ENCODE measurements at places on chromosomes 11 and 22.

DNA sequence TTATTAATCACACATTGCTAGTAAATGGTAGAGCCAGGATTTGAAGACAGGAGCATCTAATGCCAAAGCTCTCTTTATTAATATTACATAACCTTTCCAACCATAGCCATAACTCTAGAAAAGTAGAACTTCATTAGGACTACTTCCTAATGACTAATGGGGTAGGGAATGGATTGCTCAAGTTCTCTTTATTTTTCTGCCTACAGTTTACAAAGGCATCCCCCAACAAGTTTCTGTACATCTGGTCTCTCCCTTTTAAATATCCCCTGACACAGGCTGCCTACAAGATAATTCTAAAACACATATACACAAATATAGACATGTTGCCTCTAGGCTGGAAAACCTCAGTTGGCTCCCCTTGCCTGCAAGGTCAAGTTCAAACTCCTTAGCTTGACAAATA is 534.9 kb downstream of the SOX6 start:
- no peak overlapping the region for H3K4me3 ChIP-seq
- H3K4me1 ChIP-seq, result no peaks in the 10 kb centered on the region
- no peak overlapping the region for H3K27ac ChIP-seq
- H3K27me3 ChIP-seq, result peaks cover 11% of the 10 kb centered on the region
- no peaks in the 10 kb centered on the region for H3K36me3 ChIP-seq

DNA sequence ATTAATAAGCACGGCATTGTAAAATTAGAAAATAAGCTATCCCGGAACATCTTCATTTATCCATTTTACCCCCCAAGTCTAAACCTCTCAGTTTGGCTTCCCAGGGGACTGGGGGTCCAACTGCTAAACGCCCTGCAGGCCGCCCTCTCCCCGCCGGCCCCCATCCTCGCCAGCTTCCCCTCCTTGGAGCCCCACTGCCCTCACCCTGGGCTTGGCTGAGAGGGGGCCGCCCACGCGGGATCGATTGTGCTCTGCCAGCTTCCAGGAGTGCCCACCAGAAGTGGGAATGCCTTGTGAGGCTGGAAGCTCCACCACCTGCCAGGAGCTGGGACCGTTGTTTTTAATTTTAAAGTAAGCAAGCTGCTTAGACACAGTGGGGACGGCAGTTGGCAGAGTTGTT is 353.5 kb downstream of the TBC1D22A start:
- peaks cover 19% of the 10 kb centered on the region for H3K36me3 ChIP-seq
- H3K27ac ChIP-seq, result no peak overlapping the region
- no peaks in the 10 kb centered on the region for H3K27me3 ChIP-seq
- no peak overlapping the region for H3K4me3 ChIP-seq
- peaks cover 6% of the 10 kb centered on the region for H3K4me1 ChIP-seq
- DNase-seq, result no peak

- peaks cover under 1% of the 10 kb centered on the region for H3K4me1 ChIP-seq
- H3K27ac ChIP-seq, result no peak overlapping the region
- H3K4me3 ChIP-seq, result no peak overlapping the region
- H3K36me3 ChIP-seq, result peaks cover 7% of the 10 kb centered on the region
Measured at GRCh38 chr11:17846852-17847453, 112.4 kb downstream of the KCNC1 start.

DNA sequence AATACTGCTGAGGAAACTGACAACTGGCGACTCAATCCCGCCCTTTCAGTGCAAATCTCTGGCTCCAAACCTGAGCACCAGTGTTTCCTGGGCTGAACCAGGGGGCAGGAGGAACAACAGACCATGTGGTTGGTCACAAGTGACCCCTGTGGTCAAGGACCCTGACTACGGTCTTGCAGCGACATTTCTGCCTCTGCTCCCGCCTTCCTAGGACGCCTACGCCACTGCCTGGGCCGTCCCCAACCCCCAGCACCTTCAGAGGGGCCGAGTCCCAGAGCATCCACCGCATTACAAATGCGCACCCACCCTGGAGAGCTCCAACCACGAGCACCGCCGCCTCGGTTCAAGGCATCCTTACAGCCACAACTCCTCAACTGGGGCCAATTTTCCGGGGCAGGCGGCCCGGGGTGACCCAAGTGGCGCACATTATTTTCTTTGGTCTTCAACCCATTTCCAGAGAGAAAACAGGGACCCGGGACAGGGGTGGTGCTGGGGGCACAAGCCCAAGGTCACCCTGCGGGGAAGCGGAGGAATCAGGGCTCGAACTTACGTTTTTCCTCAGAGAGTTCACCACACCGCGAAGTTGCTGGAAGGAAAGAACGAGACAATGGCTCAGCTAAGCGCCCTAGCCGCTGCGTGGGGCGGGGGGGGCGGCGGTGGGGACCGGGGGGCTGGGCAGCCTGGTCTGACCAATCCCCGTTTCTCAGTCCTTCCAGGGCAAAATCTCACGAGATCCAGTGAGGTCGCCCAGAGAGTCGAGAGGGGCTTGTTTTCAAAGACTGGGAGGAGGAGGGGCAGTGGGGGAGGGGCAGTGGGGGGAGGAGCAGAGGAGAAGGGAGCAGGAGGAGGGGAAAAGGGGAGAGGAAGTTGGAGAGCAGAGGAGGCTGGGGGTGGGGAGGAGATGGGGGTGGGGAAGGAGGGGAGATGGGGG is 1.8 kb downstream of the PRAME start:
- no peaks in the 10 kb centered on the region for H3K27me3 ChIP-seq
- peaks cover 5% of the 10 kb centered on the region for H3K4me1 ChIP-seq
- no peak overlapping the region for H3K4me3 ChIP-seq

DNA sequence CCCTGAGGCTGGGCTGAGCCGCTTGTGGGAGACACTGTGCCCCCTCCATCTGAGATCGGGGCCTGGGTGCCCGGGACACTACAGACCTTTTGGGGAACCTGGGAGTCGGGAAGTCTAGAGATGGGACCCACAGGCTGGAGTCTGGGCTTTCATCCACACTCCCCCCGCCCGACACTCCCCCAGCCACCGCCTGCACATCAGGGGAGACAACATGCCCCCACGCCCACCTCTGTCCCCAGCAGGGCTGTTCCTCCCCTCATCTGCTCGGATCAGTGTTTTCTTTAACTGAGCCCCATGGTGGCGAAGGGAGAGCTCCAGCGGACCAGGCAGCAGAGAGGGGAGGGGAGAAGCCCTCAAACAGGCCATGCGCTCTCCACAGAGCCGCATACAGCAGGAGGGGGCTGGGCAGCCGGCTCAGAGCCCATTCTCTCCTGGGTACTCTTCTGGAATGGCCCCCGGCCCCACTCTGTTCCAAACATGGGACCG is 174.7 kb downstream of the IGLL1 start:
- no peaks in the 10 kb centered on the region for H3K4me1 ChIP-seq
- peaks cover 7% of the 10 kb centered on the region for H3K27me3 ChIP-seq
- no peak overlapping the region for H3K27ac ChIP-seq
- no peaks in the 10 kb centered on the region for H3K36me3 ChIP-seq
- no peak for DNase-seq

DNA sequence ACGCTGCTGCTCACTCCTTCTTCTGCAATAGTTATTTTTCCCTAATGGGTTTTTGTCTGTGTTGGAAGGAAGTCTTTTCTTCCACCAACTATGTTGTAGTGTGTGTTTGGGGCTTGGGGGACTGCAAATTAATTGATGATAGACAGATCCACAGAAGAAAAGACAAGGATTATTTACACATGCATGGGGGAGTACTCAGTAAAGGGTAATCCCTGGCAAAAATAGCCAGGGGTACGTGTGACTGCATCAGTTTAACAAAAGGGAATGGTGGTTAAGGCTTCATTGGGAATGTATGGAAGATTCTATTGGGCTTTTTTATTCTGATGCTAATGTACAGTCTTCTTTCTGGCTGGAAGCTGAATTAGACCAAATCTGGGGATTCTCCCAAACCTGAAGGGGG is 20.2 kb upstream of the FEZ1 start:
- H3K27me3 ChIP-seq, result no peaks in the 10 kb centered on the region
- H3K36me3 ChIP-seq, result peaks cover 4% of the 10 kb centered on the region
- no peak overlapping the region for H3K4me3 ChIP-seq
- peaks cover 31% of the 10 kb centered on the region for H3K4me1 ChIP-seq
- H3K27ac ChIP-seq, result no peak overlapping the region
- DNase-seq, result no peak

DNA sequence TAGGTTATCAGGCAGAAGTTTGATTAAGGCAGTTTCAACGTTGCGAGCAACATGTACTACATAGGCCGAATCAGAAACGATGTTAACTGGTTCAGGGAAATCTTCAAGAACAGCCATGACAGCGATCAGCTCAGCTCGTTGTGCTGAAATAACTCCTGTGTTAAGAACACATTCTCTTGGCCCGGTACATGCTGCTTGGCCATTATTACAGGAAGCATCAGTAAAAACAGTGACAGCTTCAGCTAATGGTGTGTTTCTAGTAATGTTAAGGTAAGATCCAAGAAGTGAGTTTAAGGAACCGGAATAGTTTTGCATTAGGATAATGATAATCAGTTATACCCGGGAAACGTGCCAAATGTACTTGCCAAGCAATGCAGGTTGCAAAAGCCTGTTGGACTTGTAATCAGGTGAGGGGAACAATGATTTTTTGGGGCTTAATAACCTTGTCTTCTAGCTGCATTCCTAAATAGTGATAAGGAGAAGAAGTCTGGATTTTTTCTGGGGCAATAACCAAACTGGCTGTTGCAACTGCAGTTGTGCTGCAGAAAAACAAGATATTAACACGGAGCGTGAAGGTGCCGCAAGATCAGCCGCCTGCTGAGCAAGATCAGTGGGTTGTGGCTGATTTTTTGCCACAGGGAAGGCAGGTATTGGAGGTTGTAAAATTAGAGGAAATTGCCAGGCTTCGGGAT is 14.3 kb downstream of the OR52K1 start:
- H3K36me3 ChIP-seq, result no peaks in the 10 kb centered on the region
- H3K27ac ChIP-seq, result no peak overlapping the region
- no peak for DNase-seq
- peaks cover 47% of the 10 kb centered on the region for H3K27me3 ChIP-seq
- no peaks in the 10 kb centered on the region for H3K4me1 ChIP-seq

GRCh38 chr22:31302006-31302405 is 9.7 kb upstream of the PIK3IP1 start:
- H3K4me3 ChIP-seq, result no peak overlapping the region
- H3K27me3 ChIP-seq, result no peaks in the 10 kb centered on the region
- peaks cover 23% of the 10 kb centered on the region for H3K4me1 ChIP-seq
- peaks cover 3% of the 10 kb centered on the region for H3K36me3 ChIP-seq
- no peak for DNase-seq
- H3K27ac ChIP-seq, result no peak overlapping the region

- peaks cover 21% of the 10 kb centered on the region for H3K27me3 ChIP-seq
- no peak overlapping the region for H3K4me3 ChIP-seq
- no peak overlapping the region for H3K27ac ChIP-seq
- H3K36me3 ChIP-seq, result no peaks in the 10 kb centered on the region
Measured at GRCh38 chr11:117807482-117808327, 10.7 kb upstream of the DSCAML1 start.

DNA sequence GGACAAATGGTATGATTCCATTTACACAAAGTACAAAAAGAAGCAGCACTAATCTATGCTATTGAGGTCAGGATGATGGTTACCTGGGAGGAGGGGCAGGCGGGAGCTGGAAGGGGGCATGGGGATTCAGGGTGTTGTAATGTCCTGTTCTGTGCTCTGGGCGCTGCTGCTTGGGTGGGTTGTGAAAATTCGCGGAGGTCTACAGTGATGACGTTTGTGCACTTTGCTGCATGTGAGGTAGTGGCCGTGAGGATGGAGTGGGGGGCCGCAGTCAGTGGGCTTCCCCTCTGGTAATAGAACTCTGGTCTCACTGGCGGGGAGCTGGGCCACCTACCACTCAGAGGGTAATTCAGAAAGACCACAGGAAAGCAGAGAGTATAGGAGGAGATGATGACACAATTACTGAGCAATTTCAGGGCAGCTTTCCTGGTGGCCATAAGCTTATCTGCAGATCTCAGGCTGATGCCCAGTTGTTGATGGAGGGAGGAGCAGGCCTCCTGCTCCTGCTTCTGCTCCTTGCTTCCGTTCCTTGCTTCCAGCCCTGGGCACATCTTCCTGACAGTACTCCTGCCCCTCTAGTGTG is 121.5 kb downstream of the CEP164 start:
- H3K27ac ChIP-seq, result no peak overlapping the region
- no peaks in the 10 kb centered on the region for H3K4me1 ChIP-seq
- H3K4me3 ChIP-seq, result no peak overlapping the region
- no peak for DNase-seq
- H3K36me3 ChIP-seq, result peaks cover 1% of the 10 kb centered on the region

GRCh38 chr11:130209128-130209932 is 49.7 kb downstream of the ST14 start:
- no peak for DNase-seq
- H3K4me1 ChIP-seq, result no peaks in the 10 kb centered on the region
- no peak overlapping the region for H3K27ac ChIP-seq
- peaks cover 24% of the 10 kb centered on the region for H3K27me3 ChIP-seq

Measured in central memory CD8-positive, alpha-beta T cell (primary cell).